ENCODE measurements at places on chromosomes 1 and 21.

GRCh38 chr1:49229555-49229954 lies 452.9 kb upstream of the BEND5 start:
- no peak for DNase-seq

GRCh38 chr1:225435076-225435475 lies 7.2 kb upstream of the LBR start:
- no peak for DNase-seq

- no peak for DNase-seq
Observed at GRCh38 chr1:224726441-224727182, 110.5 kb downstream of the CNIH3 start.

- DNase-seq = no peak
Observed at GRCh38 chr1:111475701-111476100, 1.9 kb downstream of the C1orf162 start.

- DNase-seq = no peak
Observed at GRCh38 chr1:33171977-33172813, 9.6 kb downstream of the TRIM62 start.

DNA sequence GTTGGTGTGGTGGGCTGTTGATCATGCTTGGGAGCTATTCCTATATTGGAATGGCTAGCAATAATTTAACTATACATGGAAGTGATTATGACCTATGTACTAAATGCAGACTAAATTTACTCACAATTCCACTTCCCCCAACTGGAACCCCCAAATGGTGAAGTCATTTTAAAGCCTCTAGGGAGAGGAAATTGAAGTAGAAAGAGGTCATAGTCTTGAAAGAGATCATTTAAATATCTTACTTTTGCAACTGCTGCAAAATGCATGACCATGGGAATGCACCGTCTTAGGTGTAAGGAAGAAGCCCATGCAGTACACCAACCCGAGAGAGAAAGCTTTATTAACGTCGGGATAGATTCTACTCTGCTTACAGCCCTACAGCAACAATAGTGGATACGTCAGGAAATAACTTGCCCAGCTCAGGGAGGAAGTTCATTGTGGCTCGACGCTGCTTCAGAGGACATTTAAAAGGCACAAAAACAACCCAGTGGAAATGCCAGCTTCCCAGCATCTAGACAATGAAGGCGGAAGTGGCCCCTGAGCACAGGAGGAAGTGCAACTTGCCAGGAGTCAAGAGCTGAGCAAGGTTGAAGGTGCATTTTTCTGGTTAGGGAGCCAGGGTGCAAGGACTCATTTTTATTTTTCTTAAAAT lies 26.5 kb downstream of the CYYR1 start:
- DNase-seq = no peak

- DNase-seq = no peak
Observed at GRCh38 chr1:164658864-164659263, 99.9 kb downstream of the PBX1 start.

DNA sequence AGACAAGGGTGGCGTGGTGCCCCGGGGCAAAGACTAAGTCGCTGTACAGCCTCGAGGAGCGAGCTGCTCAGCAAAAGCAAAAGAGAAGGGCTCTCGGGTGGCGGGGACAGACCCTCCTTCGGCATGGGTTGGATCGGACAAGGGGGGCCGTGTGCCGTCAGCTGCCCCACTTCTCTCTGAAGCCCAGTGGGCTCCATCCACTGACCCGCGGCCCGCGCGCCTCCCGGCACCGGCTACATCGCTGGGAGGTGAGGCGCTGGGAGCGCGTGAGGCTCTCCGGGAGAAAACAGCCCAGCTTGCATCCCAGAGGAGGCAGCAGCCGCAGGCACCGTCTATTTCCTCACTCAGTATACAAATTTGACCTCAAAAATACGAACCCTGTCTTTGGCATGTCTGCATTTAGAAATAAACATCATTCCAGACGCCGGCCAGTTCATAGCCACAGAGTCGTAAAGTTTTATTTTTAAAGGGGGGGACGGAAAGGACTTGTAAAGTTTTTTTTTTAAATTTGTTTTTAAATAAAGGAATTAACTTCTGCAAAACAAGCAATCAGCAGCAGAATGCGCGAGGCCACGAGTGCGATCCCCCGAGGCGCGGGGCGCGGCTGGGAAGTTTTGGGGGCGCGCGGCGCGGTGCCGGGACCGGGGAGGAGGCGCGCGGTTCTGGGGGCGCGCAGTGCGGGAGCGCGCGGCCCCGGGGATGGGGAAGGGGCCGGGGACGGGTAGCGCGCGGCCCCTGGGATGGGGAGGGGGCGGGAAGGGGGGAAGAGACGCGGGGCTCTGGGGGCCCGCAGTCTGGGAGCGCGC lies 689 bp upstream of the GPR137B start:
- no peak for DNase-seq

DNA sequence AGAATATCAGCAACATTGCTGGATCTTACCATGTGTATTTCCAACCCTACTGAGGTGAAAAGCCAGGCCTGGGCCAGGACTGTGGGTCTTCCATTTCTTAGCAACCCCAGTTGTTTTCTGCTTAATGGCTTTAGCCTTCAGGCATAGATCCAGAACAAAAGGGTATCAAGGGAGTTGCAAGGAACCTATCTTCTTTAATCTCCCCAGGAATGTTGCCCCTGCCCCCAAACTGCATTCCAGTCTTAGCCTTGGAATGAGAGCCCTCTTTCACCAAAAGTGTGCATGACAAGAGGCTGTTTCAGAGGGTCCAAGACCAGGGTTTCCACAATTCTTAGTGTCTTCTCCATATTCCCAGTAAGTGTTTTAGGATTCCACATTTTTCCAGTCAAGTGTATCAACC lies 87.9 kb upstream of the SOX13 start:
- no peak for DNase-seq

DNA sequence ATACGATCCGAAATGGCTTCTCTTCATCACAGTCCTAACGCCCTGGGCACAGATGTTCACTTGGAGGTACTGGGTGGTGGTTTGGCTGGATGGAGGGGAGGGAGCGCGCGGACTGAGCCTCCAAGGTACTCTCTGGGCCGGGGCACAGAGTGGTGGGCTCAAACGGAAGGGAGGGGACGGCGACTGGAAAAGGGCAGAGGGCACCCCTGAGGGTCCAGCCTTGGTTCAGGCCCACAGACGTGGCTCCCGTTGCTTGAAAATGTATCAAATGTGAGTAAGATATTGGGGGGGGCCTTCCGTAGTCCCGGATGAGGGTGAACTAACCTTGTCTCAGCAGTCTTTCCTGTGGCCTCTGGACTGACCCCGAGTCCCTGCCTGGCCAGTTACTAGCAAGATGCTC lies 463 bp downstream of the IL12RB2 start:
- no peak for DNase-seq

GRCh38 chr21:38511662-38512243 lies 13.5 kb upstream of the ERG start:
- no peak for DNase-seq

- DNase-seq = no peak
Observed at GRCh38 chr1:90434460-90434859, 282.6 kb downstream of the BARHL2 start.

DNA sequence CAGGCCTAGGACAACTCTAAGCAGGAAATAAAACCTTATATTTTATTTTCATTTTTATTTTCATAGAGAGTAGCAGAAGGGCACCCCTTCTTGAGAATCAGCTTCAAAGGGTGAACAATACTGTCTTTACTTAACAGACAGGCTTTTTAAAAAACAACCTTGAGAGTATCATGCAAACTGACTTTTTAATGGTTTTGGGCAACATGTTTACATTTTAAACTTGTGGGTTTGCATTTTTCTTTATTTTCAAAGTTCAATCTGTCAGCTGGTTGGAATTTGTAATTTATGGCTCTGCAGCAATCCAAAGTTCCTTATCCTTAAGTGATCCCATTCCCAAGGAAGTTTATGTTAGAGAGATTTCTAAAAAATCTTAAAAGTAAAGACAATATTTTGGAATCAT lies 392.3 kb upstream of the ADAMTS5 start:
- DNase-seq = no peak

GRCh38 chr1:25024615-25025350 lies 94.7 kb upstream of the RUNX3 start:
- DNase-seq = no peak

GRCh38 chr21:37484535-37485474 lies 118.2 kb downstream of the DYRK1A start:
- DNase-seq = no peak

- no peak for DNase-seq
Observed at GRCh38 chr1:221025501-221025900, 146.3 kb downstream of the HLX start.

GRCh38 chr1:201535046-201535918 lies 3.6 kb upstream of the NAV1 start:
- DNase-seq = no peak

GRCh38 chr1:1359664-1360468 lies 1.5 kb upstream of the MXRA8 start:
- no peak for DNase-seq

DNA sequence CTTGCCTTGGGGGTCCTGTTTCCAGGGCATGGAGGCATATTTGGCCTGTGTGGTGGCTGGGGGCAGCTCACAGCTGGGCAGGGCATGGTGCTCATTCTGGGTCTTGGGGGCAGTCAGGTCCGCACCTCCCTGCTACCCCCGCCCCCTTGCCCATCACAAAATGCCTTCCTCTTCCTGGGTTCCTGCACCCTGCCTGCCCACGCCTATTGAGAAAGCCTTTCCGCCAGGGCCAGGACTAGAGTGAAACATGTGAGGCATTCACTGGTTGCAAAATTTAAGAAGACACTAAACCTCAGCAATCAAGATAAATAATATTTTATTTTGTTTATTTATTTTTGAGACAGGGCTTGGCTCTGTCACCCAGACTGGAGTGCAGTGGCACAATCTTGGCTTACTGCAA lies 19.7 kb downstream of the PTAFR start:
- DNase-seq = no peak

GRCh38 chr21:22961258-22961657 lies 1963.0 kb downstream of the NCAM2 start:
- DNase-seq = no peak

- no peak for DNase-seq
Observed at GRCh38 chr21:32312976-32313375, 14.3 kb downstream of the MRAP start.

GRCh38 chr21:44658541-44658910 lies 794 bp downstream of the KRTAP12-3 start:
- no peak for DNase-seq

DNA sequence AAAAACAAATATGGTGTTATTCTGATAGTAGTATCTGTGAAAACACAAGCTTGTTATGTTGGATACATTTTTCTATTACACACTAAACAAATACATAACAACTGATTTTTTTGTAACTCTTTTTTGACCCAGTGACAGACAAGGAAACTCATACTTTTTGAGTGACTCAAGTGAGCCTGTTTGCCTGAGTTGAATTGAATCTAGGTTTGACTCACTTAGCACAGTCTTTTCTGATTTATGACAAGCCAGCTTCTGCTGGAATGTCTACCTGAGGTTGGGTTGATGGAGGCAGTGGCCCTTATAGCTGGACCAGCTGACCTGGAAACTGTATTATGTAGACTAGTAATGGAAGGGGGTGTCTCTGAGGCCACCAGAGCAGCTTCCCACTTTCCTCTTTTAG lies 4.2 kb upstream of the CLCA4 start:
- no peak for DNase-seq

DNA sequence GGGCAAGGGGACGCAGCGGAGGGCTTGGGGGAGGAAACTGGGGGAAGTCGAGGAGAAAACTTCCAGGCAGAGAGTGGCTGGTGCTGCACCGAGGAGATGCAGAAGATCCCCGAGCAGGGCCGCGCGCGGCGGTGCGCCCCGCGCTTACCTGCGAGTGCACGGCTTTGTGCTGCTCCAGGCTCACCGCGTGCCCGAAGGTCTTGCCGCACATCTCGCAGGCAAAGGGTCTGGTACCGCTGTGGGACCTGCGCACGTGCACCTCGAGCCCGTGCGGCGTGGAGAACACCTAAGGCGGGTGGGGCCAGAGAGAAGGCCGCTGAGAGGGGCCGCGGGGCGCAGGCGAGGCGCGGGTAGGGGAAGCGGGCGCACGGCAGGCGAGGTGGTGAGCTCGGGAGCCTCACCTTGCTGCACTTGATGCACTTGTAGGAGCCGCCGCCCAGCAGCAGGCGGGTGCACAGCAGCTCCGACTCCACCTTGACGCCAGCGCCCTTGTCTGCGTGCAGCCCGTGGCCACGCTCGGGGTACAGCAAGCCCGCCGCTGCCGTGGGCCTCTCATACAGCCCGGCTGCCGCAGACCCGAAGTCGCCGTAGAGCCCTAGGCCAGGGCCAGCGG lies 6.4 kb downstream of the GFI1 start:
- no peak for DNase-seq

GRCh38 chr1:103125219-103125618 lies 16.9 kb upstream of the COL11A1 start:
- DNase-seq = no peak

- no peak for DNase-seq
Observed at GRCh38 chr1:85568660-85569059, 11.9 kb upstream of the CCN1 start.

DNA sequence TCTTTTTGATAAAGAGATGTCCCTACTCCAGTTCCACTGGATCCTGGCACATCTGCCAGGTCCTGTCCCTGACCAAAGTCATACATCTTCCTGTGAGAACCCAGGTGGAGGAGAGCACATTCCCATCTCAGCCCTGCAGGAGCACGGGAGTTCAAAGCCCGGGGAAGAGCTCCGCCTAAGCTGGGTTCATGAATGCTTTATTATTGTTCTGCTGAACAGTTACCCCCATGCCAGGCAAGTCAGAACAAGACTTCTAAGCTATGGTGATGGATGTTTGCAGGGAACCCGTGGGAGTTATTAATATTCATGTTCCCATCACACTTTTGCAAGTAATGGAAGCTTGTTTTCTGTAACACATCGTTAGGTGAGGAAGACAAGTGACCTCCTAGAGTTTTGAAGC lies 62.9 kb downstream of the SEC16B start:
- no peak for DNase-seq

DNA sequence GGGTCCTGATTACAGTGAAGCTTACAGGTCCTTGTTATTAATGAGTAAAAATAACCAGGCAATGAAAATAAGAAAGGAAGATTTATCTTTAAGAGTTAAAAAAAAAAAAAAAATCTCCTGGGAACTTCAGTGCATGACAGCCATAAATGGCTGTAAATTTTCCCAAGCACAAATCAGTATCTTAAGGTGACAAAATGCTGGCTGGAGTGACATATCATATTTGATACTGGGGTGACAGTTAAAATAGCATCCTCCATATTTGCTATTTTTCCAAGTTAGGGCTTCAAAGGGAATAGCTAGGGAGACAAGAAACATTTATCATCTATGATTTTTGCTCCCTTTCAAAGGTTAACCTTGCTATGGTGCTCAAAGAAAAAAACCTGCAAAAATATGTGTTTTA lies 226.6 kb downstream of the PRDM2 start:
- no peak for DNase-seq

Data from T-cell (primary cell).